ENCODE measurements at places on chromosomes 6 and 20.

DNA sequence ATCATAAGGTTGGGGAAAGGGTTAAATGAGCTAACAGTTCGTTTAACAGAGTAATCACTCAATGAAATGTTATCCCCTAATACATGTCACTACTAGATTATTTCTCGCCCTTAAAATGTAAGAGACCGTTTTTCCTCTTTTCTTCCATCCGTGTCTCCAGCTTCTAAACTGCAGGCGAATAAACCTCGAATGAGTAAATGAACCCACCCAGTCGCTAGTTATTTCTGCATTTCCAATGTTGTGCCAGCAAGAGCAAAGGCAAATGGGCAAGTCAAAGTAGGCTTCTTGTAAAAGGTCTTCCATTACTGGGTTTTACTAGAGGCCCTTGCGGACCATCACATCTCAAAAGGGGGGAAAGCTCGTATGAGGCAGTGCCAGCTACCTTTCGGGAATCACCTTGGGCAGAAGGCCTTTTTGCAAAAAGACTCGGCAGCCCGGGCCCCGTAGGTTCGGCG is 400 bp upstream of the SMAP1 start:
- DNase-seq, result no peak

DNA sequence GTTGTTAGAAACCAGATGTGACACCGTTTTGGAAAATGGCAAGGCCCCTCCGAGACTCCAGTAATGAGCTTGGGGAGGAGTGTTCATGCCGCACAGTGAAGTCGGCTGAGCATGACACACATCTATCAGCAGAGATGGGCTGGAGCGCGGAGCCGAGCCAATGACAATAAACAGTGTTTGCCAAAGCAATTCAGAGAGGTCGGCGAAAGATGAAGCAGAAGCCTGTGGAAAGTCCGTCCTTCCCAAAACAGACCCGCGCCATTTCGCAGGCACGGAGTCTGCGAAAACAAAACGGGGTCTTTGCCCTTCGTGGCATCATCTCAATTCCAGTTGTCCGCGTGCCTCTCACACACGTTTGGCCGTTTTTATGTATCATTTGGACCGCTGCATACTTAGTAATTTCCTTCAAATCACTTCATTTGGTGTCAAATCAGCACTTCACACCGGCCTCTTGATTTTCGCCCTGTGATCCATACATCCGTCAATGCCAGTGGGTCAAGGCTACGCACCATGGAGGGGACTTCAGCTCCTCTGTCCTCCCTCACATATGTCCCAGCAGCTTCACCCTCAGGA is 71.3 kb downstream of the SULF2 start:
- DNase-seq, result no peak

GRCh38 chr6:42693725-42694323 is 28.6 kb downstream of the PRPH2 start:
- DNase-seq, result no peak

DNA sequence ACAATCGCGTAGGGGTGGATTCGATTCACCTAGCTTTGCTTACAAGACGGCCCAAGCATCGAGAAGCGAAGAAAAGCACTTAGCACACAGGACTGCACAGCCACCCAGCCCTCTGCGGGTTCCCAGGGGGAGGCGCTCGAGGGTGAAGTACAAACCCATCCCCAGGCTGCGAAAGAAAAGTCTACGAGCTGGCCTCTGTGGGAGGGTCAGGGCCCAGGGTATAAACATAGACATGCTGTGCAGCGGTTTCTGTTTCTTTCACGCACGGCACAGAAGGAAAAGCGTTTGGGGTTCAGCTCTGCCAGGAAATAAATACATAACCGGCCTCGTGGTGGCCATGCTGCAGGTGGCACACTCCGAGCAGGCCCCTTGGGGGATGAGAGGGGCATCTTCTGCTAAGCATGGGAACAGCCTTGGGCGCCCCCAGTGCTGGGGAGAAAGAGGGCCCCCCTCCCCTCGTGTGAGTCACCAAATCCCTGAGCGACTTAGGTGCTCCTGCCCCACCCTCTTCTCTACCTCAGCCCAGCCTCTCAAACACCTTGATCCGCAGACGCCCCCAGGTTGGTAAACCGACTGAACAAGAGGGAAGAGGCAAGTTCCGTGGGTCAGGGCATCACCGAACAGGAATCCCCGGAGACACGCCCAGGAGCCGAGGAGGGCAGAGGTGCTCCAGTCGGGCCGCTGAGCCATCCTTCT is 91.6 kb upstream of the RIPOR2 start:
- DNase-seq, result peak; percentile 76

- no peak for DNase-seq
Observed at GRCh38 chr20:56993020-56993559, 273.4 kb downstream of the BMP7 start.

- DNase-seq, result no peak
Observed at GRCh38 chr6:83092756-83093399, 25.4 kb downstream of the DOP1A start.

DNA sequence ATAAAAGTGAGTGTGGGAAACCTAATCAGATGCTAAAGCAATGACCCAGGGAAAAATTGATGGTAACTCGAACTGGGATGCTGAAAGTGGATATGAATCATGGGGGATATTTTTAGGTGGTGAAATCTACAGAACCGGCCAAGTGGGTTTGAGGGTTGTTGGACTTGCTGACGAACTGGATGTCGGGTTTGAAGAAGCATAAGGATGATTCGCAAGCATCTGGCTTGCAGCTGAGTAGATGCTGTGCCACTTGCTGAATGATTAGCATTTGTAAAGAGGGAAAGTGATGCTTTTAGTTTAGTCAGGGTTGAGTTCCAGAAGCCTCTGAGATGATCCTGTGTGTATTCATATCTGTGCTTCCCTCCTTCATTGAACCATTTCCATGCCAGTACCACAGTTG is 54.9 kb downstream of the UBR2 start:
- DNase-seq, result no peak

DNA sequence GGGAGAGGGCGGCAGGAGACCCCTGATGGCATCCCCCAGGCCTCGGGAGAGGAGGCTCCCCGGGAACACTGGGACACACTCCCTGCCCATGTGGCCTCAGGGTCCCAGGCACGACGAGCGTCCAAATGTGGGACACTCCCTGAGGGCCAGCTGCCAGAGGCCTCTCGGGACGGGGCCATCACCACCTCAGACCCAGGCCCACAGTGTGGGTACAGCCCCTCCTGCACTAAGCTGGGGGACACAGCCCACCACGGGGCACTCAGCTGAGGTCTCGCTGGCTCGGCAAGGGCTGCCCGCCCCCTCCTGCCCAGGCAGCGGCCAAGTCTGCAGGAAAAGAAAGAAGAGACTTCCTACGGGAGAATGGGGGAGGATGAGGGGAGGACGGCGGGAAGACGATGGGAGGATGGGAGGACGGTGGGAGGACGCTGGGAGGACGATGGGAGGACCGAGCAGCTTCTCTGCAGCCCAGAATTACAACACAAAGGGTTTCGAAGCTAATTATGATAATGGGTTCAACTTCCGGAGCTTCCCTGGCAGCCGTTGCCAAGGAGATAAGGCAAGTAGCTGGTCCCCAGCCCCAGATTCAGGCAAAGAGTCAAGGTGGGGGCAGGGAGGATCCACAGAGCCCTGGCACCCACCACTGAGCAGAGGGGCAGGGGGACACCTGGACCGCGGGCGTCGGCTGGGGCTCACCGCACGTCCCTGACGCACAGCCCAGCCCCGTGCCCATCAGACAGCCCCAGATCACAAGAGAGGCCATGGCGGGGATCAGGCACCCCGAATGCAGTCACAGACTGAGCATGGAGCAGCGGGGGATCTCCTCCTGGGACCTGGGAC is 17.5 kb downstream of the KCNQ2 start:
- DNase-seq, result no peak

- no peak for DNase-seq
Observed at GRCh38 chr6:11429577-11429976, 108.0 kb upstream of the TMEM170B start.

GRCh38 chr6:11367638-11368199 is 135.3 kb upstream of the NEDD9 start:
- DNase-seq, result no peak

- DNase-seq, result no peak
Observed at GRCh38 chr20:38836991-38837390, 31.5 kb downstream of the PPP1R16B start.

- no peak for DNase-seq
Observed at GRCh38 chr6:109303164-109303563, 79.1 kb downstream of the CD164 start.

DNA sequence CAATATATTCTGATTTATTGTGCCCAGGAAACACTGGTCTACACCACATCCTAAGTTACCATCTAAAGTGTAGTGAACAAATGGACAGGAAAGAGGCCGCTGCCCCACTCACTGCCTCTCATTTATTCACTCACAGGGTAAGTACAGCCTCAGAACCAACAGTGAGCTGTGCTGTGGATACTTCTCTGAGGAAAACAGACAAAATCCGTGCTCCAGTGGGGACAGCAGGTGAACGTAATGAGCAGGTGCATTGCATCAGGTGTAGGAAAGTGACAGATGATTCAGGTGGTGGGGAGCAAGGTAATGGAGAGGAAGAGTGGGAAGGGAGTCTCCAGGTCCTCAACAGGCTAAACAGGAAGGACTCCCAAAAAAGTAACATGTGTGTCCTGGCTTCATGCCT is 8.4 kb upstream of the ULBP2 start:
- DNase-seq, result no peak

- DNase-seq, result no peak
Observed at GRCh38 chr20:9066191-9066590, 2.7 kb upstream of the PLCB4 start.

- DNase-seq, result no peak
Observed at GRCh38 chr20:14401479-14402138, 64.2 kb upstream of the FLRT3 start.

GRCh38 chr20:44618318-44618731 is 33.2 kb downstream of the ADA start:
- no peak for DNase-seq

- no peak for DNase-seq
Observed at GRCh38 chr6:84623956-84624680, 140.3 kb downstream of the TBX18 start.

- DNase-seq, result no peak
Observed at GRCh38 chr6:35543459-35544193, 30.9 kb upstream of the TULP1 start.

GRCh38 chr20:51431321-51431720 is 111.2 kb downstream of the NFATC2 start:
- no peak for DNase-seq

DNA sequence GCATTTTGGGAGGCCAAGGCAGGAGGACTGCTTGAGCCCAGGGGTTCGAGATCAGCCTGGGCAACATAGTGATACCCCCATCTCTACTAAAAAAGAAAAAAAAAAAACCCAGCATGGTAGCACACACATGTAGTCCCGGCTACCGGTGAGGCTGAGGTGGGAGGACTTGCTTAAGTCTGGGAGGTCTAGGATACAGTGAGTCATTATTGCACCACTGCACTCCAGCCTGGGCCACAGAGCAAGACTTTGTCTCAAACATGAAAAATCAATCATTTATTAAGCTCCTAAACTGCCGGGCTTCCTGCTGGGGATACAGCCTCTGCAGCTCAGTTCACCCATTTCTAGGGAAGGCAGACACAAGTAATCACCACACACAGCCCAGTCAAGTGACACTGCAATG is 7.3 kb upstream of the USP45 start:
- DNase-seq, result no peak

Data from activated naive CD4-positive, alpha-beta T cell treated with anti-CD3 and anti-CD28 coated beads, Interleukin-2, amount 50 U/mL, for 72 hours (primary cell).